ENCODE measurements at places on chromosomes 2 and 18.

GRCh38 chr18:54223568-54224241 is 764 bp downstream of the MBD2 start:
- no peak for DNase-seq

GRCh38 chr2:135803278-135803677 is 33.7 kb downstream of the LCT start:
- DNase-seq = peak; percentile 27

GRCh38 chr2:172460780-172461201 is 33.4 kb downstream of the ITGA6 start:
- DNase-seq = no peak

GRCh38 chr2:193518041-193518817 is 1323.5 kb upstream of the TMEFF2 start:
- DNase-seq = no peak

GRCh38 chr2:105278654-105279053 is 37.1 kb downstream of the GPR45 start:
- peak; percentile 12 for DNase-seq

GRCh38 chr2:137031731-137032130 is 266.4 kb downstream of the THSD7B start:
- no peak for DNase-seq

DNA sequence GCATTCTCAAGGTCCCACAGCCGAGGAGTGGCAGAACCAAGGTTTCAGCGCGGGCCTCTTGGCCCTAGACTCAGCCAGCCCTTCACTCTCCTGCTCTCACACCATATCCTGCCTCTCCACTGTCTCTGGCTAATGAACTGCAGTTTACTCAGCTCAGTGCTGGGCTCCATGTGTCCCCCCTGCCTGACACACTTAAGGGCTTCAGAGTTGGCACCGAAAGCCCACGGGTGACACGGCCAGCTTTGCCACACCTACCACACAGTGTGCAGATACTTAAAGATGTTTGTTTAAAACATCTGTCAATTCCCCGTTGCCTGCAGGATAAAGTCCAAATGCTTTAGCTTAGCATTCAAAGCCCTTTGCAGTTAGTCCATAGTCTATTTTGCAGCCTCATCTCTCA is 241.2 kb downstream of the SEPTIN10 start:
- DNase-seq = no peak

- no peak for DNase-seq
Measured at GRCh38 chr2:168560817-168561499, 104.9 kb downstream of the CERS6 start.

DNA sequence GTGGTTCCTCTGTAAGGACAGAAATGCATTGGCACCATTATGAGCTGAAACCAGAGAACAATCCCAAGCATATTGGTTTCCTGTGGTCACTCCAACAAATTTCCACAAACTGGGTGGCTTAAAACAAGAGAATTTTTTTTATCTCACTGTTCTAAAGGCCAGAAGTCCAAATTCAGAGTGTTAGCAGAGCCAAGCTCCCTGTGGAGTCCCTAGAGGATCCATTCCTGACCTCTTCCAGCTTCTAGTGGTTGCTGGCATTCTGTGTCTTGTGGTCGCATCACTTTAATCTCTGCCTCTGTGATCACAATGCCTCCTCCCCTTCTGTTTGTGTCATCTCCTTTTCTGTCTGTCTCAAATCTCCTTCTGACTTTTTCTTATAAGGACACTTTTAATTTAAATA is 380.3 kb downstream of the NYAP2 start:
- no peak for DNase-seq

- no peak for DNase-seq
Measured at GRCh38 chr18:58135183-58135641, 91.2 kb downstream of the NEDD4L start.

GRCh38 chr18:45166341-45166835 is 448.9 kb upstream of the SLC14A2 start:
- no peak for DNase-seq

GRCh38 chr18:8262221-8262620 is 347.0 kb upstream of the RAB12 start:
- DNase-seq = no peak

DNA sequence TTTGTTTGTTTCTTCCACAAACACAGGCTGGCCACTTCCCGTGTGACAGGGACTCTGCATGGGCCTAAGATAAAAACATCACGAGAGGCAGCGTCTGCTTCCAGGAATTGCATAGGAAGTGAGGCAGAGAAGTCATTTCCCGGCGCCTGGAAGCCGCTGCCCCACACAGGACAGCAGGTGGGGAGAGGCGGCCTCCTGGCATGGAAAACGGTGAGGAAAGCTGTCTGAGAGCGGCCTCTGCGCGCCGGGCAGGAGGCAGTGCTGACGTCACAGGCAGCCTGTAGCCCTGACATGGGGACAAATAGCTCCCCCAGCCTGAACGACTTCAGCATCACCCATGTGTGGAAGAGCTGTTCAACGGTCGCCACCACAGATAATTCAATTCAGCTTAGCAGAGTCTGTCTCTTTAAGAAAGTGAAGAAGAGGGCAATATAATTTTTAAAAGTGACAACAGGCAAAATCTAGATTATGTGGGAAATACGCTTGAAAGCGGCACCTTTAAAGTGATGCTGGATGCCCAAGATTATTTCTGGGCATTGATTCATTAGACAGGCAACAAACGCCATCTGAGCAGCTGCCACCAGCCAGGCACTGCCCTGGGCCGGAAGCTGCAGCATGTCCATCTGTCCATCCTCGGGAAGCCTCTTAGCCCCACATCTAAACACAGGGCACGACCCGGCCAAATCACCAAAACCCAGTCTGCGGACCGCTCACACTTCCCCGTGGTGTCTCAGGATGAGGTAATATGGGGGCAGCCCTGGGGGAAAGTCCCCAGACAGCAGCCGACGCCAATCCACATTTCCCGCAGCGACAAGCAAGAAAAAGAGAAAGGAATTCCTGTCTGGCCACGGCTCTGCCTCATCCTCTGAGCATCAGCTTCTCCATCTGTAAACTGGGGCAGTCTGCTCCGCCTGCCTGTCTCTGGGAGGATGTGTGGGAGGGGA is 138.9 kb downstream of the PXDN start:
- DNase-seq = no peak

DNA sequence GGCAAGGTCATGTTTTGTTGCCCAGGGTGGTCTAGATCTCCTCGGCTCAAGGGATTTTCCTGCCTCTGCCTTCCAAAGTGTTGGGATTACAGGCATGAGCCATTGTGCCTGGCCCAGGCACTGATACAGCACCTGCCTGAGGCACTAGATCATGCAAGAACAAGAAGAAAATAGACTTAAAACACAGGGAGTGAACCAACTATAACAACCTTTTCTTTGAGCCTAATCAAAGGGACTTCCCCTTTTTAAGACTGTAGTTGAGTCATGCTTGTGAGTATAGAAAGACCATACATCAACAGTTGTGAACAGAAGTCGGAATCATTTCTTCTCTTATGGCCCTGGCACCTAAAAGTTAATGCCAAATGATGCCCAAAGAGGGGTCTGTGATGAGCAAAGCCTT is 47.9 kb upstream of the MAPRE2 start:
- DNase-seq = no peak

- DNase-seq = no peak
Measured at GRCh38 chr18:42092848-42093247, 137.8 kb downstream of the PIK3C3 start.

DNA sequence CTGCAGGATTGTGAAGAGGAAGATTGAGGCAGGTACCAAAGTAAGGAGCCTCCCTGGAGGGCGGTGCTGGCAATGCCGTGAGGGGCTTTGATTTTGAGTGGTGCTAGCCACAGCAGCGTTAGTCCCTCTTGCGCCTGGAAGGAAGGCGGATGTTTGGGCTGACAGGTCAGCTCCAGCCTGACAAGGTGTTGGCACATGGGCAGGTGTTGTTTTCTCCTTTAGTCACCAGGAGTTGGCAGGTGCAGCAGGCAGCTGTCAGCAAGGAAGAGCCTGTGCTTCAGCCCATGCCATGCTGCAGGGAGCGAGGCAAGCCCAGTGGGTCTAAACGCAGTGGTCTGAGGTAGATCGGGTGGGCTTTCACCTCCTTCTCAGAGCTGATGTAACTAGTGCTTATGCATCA is 8.5 kb downstream of the SEC11C start:
- no peak for DNase-seq

DNA sequence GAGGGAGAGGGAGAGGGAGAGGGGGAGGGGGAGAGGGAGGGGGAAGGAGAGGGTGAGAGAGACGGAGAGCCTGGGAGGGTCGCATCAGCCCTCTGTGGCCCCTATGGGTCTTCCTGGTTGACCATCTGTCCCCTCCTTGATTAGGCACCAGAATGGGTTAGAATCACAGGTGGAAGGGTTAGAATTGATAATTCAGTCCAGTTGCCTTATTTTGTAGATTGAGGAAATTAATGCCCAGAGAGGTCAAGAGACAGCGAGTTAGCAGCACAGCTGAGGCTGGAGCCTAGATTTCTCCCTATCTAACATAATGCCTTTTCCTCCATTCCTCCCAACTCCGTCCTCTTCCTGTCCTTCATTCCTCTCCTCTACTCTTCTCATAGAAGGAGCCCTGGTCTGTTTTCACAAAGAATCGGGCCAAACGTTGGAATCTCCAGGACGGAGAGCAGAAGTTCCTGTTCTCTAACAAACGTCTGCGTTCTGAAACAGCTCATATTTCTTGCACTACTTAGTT is 338 bp upstream of the THUMPD2 start:
- no peak for DNase-seq

GRCh38 chr18:71707400-71707799 is 836.7 kb downstream of the CBLN2 start:
- no peak for DNase-seq

DNA sequence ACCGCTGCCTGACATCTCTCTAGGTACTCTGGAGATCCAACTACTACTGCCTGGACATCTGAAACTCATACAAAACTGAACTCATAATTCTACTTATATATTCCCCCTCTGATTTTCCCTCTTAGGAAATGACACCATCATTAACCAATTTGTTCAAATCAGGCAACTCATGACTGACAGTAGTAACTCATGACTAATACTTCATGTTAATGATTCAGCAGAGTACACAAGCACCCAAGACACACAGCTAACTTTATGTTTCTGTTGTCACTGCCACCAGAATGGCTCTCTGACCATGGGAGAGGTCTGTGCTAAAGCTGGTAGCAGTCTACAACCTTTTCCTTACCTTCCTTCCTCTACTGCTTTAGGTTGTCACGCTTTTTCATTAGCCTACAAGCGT is 91.1 kb downstream of the ITSN2 start:
- DNase-seq = no peak

- no peak for DNase-seq
Measured at GRCh38 chr2:158719403-158719802, 75.7 kb upstream of the DAPL1 start.

All from HuH-7.5 (cell line).